ENCODE measurements at places on chromosomes 7 and 10. TPM values are rescaled to one million over a fixed set of nuclear protein-coding genes. Genes with fewer than 3 reads are reported as not detected.

Gene MYH16
- total RNA-seq, result not detected

Gene MKI67
- 0.74 TPM for total RNA-seq

Gene ITIH5
- 3.0 TPM for total RNA-seq

Gene ZFYVE27
- total RNA-seq, result 20.2 TPM

Gene ARHGAP12
- 42.2 TPM for total RNA-seq

Gene HOXA6
- total RNA-seq, result 4.4 TPM

Gene PODXL
- 0.83 TPM for total RNA-seq

Gene PTF1A
- not detected for total RNA-seq

Gene SPDYE9
- total RNA-seq, result not detected

Gene SPDYE6
- total RNA-seq, result not detected

Gene ADIRF
- 110 TPM for total RNA-seq
